ENCODE measurements at places on chromosomes 16 and 17.

DNA sequence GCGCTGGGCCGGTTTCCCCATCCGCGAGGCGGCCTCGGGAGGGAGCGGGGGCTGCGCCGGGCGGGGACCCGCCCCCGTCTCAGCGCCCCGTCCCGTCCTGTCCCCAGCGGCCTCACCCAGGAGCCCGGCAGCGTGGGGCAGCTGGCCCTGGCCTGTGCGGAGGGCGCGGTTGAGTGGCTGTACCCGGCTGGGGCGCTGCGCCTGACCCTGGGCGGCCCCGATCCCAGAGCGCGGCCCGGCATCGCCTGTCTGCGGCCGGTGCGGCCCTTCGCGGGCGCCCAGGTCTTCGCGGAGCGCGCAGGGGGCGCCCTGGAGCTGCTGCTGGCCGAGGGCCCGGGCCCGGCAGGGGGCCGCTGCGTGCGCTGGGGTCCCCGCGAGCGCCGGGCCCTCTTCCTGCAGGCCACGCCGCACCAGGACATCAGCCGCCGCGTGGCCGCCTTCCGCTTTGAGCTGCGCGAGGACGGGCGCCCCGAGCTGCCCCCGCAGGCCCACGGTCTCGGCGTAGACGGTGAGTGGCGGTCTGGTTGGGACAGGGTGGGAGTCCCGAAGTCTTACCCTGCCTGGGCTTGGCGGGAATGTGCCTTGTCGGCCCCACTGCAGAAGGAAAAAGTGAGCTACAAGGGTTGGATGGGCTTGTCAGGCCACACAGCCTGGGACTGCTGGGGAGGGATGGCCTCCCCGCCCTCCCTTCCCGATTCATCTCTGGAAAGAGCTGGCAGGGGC is 720 bp downstream of the METRN start:
- DNase-seq, result no peak

GRCh38 chr16:69350536-69351133 is 951 bp downstream of the TMED6 start:
- no peak for DNase-seq

- DNase-seq, result no peak
These were observed 46.4 kb downstream of the IRF8 start for GRCh38 chr16:85945424-85945751.

GRCh38 chr16:84750575-84750974 is 50.8 kb downstream of the USP10 start:
- DNase-seq, result no peak

DNA sequence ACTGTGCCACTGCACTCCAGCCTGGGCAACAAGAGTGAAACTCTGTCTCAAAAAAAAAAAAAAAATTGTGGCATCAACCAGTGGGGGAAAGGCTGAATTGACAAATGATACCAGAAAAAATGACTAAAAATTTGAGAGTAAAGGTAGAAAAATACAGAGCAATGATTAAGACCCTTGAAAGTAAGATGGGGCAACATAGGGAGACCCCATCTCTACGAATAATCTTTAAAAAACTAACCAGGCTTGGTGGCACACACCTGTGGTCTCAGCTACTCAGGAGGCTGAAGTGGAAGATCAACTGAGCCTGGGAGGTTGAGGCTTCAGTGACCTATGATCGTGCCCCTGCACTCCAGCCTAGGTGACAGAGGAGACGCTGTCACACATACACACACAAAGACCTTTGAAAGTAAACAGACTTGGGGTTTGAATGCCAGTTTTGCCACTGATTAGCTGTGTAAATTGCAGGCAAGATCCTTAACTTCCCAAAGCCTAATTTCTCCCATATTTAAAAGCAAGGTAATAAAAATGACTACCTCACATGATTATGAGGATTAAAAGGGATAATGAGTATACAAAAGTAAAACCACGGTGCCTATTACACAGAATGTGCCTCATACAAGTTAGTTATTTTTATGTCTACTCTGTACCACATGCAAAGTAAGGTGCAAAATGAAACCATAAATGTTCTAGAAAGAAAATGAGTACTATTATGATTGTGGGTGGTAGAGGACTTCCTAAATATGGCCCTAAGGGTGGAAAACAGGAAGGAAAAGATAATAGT is 21.7 kb upstream of the PAFAH1B1 start:
- no peak for DNase-seq

DNA sequence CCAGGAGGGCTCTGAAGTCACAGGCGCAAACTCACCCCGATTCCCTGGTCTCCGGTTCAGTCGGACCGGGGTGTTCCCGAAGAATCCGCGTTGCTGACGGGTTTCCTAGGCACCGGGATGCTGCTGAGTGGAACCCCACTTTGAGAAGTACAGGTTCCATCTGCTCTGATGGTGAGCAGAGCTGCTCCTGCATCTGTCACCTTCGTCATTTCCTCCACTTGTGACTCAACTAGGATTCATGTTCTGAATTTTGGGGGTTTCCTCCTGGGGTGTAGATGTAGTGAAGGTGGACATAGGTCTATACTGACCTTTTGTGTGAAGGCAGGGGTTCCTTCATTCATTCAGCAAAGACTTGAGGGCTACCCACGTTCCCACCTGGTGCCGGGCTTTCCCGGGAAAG is 25.0 kb downstream of the LGALS3BP start:
- no peak for DNase-seq

DNA sequence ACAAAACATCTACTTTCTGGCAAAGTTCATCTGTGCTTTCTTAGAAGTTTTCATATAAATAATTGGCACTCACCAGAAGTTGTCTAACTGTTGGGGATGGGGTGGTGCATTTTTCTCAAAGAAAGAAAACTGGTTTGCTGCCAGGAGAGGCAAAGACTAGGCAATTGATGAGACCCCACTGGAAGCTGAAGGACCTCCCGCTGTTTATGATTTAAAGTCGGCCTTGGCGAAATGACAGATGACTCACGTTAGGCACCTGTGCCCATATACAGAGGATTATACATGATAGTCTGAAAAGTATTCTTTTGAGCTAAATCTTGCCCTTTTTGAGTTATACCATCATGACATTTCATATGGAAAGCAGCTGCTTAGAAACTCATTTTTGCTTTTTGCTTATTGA is 193.0 kb upstream of the ZFHX3 start:
- no peak for DNase-seq

- no peak for DNase-seq
These were observed 11.6 kb downstream of the WNT9B start for GRCh38 chr17:46862949-46863348.

GRCh38 chr17:17503566-17504130 is 7.5 kb upstream of the RASD1 start:
- no peak for DNase-seq

GRCh38 chr17:3400055-3400454 is 1.8 kb upstream of the OR1E1 start:
- DNase-seq, result no peak

DNA sequence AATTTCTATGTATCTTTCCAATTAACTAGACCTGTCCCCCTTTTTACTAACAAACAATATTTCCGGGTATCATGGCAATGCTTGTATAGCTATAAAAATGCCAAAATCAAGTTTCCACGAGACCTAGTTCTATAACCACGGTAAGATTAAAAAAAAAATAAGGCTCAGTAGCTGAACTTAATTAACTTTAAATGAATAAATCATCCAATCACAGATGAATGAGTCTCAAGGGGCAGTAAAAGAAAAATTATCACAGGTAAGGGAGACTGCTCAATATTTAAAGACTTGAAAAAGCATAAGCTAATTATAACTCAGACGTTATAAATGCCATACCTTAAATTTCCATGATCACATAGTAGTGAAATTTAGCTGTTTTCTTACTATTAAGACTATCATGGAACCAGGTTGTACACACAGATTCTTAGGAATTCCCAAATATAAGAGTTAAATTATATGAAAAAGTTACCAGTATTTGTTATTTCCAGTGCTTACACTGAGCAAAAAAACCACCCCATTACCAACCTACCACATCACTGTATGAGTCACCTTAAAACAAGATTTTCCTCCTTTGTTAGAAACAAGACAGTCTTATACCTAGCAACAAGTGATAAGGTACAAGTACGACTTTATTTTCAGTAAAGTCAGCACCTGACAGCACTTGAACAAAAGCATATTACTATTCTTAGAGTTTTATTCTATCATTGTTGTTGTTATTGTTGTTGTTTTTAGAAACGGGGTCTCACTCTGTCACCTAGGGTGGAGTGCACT is 20.6 kb downstream of the SSH2 start:
- no peak for DNase-seq

GRCh38 chr17:69593716-69594115 is 179.2 kb downstream of the MAP2K6 start:
- no peak for DNase-seq

GRCh38 chr17:45018848-45019711 is 32.4 kb downstream of the DCAKD start:
- peak; percentile 49 for DNase-seq

DNA sequence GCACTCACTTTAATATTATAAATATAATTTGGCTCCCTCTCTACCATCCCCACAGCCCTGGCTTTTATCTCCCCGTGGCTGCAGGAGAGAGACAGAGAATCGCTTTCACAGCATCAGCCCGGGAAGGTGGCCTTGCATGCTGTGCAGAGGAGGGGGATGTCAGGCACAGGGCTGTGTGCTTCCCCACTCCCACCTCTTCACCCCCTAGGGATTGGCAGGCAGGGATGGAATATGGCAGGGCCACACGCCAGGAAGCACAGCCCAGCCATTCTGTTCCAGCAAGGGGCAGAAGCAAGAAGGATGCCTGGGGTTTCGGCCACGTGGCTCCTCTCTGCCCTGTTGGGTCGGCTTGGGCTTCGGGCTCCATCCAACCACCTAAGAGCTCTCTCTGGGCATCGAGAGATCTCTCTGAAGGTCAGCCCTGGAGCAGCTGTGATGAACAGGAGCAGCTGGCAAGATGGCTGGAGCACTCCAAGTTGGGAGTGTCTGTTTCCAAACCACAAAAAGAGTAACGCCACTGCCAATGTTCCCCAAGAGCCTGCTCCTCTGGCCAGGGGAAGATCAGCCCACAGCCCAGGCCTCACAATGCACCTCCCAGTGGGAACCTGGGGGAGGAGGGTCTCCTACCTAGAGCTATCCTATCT is 223.2 kb downstream of the C16orf78 start:
- no peak for DNase-seq

- DNase-seq, result no peak
These were observed 46.7 kb downstream of the USP32 start for GRCh38 chr17:60345233-60345632.
